Activated naive CD4-positive, alpha-beta T cell (primary cell): ENCODE measurements at places on chromosomes 3 and 15.

GRCh38 chr3:10703875-10704274 is 112.2 kb upstream of the SLC6A11 start:
- no peak for DNase-seq

DNA sequence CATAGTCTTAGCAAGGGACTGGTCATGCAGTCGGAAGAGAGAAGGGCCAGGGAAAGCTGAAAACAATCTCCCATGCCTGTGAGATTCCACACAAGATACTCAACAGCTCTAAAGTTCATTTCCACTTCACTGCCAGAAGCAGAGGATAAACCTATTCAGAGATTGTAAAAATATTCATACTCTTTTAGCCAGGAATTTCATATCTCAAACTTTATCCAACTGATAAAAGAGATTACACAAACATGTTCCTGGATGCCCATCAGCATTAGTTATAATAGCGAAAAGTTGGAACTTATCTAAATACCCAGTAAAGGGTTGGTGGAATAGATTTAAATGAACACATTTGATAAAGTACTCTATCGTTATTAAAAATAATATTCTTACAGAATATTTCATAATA is 75.2 kb upstream of the ARHGEF3 start:
- DNase-seq: no peak

- no peak for DNase-seq
Measured at GRCh38 chr3:138034918-138035317, 25.0 kb downstream of the CLDN18 start.

DNA sequence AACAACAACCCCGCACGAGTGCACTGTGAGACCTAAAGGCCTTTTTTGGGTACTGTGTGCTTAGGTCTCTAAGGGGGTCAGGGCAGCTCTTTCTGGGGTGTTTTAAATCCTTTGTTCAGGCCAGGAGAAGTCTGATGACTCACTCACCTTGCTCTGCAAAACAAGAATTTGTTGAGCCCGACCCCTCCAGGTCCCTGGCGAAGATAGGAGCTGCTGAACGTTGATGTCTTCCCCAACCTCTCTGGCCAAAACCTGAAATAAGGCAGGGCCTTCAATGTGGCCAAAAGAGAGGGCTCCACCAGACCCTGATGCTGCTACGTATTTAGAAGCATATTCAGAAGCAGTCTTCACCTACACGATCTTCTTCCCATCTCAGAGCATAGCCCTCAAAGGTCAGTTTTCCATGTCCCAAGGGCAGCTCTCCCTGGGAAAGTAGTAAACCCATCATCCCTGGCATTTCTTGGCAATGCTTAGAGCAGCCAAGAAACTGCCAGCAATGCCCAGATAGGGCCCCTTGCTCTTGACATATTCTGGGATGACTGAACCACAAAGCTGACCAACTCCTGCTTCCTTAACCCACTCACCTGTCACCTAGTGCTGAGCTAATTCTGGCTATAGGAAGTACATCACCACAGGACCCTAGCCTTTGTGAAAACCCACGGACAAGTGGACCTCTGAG is 27.1 kb downstream of the CCDC13 start:
- no peak for DNase-seq

DNA sequence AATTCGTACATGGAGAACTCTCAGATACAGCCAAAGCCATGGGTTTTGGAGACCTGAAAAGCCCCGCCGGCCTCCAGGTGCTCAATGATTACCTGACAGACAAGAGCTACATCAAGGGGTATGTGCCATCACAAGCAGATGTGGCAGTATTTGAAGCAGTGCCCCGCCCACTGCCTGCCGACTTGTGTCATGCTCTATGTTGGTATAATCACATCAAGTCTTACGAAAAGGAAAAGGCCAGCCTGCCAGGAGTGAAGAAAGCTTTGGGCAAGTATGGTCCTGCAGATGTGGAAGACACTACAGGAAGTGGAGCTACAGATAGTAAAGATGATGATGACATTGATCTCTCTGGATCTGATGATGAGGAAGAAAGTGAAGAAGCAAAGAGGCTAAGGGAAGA is 23.5 kb downstream of the MYO5A start:
- no peak for DNase-seq

GRCh38 chr15:49906966-49907365 is 212.1 kb downstream of the ATP8B4 start:
- no peak for DNase-seq

DNA sequence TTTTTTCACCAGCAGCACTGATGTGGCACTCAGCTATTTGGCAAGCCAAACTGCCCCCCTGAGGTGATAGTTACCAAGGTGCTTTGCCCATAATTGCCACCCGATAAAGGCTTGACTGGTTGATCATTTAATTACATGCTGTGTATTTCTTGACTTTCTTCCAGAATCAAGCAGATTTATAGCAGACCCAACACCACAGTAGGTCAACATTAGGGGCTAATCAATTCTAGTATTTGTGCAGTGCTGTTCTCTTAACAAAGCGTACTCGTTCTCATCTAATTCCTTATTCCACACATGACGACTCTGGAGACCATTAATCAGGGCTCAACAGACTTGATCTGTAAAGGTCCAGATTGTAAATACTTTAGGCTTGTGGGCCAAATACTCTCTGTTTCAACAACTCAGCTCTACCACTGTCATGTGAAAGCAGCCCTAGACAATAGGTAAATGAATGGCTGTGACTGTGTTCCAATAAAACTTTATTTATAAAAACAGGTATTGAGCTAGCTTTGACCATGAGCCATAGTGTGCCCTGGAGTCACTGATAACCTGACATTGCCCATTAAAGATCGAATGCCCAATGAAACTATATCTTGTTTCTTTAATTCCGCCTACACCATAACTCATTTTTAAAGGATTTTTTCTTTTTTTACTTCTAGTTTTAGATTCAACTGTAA is 119.1 kb upstream of the TMC3 start:
- DNase-seq: no peak

GRCh38 chr15:68311464-68311835 is 33.9 kb downstream of the FEM1B start:
- no peak for DNase-seq
